ENCODE measurements at places on chromosomes 3 and 15.

GRCh38 chr3:62261736-62262135, 111.6 kb downstream of the FEZF2 start:
- DNase-seq, result no peak

DNA sequence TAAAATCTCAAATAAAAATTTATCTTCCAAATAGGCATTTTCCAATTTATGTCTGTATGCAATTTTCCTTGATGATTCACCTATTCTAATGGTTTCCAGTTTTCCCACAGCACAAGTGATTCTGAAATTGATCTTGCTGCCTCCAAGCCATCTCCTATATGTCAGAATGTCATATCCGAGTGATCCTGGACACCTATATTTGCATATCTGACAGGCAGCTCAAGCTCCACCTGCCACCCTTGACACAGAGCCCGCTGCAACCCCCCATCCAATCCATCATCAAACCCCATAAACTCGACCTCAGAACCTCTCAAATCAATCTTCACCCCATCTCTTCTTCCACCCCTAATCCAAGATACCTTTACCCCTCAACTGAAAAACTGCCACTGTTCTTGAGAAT, 579.5 kb downstream of the EPHB1 start:
- no peak for DNase-seq

DNA sequence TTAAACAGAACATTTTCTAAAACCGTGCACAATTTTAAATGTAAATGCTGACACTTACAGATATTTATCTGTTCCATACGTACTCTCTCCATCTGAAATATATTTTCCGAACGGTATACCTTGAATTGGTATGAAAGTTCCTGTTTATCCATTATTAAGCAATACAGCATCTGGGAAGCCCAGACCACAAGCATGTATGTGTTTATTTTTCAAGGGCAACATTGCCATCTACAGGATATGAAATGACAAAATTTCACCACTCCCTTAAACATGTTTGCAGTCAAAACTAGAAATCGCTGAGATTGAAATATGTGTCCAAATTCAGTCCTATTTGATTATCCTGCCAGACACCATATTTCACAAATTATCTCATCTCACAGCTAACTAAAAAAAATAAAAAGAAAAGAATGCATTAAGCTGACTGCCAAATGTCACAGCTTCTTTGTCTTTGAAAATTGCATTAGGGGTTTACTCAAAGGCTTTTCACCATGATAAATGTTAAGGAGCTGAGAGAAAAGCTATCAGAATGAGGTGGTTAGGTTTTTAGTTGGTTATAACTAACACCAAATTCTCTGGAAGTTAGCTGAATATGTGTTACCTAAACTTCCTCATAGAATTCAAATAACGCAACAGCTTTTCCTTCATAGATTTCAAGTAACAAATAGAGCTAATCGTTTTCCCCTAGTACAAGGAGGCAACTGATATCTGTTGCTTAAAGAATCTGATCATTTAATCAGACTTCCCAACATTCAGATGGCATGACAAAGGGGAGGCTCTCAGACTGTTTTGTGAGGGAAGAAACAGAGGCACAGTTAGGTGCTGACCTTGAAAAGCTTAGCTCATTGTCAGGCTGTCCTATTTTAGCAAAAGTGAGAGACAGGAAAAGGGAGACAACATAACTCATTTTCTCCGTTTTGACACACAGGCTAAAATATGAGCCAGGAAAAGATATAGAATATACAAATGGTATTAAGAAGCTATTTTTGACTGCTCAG, 533.1 kb downstream of the TBL1XR1 start:
- peak; percentile 51 for DNase-seq

- no peak for DNase-seq
Observed at GRCh38 chr3:184491011-184491576, 70.5 kb upstream of the EPHB3 start.

DNA sequence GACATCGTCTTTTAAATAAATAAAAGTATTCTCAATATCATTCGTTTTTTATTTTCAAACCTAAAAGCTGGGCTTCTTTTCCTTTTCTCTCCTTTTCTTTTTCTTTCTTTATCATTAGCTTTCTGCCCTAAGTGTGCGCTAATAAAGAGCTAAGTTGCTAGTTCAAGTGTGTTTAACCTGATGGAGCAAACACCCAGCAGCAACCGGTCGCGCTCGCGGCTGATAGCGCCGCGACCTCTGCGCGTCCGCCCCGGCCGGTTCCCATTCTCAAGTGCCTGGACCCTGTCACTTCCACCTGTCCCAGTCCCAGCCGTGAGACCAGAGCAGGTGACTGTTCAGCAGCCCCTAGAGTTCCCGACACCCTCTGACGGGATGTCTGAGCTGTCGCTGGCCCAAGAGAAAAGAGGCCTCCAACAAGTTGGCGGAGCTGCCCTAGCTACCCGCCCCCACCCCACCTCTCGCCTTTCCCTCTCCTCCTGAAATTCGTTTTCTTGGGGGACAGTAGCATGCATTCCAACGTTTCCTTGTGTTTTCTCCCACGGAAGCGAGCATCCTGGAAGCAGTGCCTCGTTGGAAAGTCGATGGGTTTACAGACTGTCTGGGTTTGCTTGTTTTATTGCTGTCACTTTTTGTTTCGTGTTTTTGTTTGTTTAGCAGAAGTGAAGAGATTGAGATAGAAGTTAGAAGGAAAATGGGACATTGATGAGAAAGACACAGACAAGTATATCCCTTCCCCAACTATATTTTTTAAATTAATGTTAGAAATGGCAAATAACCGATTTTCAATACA, 3.1 kb upstream of the MECOM start:
- DNase-seq, result no peak

GRCh38 chr3:48652923-48653715, 9.6 kb downstream of the CELSR3 start:
- DNase-seq, result no peak

DNA sequence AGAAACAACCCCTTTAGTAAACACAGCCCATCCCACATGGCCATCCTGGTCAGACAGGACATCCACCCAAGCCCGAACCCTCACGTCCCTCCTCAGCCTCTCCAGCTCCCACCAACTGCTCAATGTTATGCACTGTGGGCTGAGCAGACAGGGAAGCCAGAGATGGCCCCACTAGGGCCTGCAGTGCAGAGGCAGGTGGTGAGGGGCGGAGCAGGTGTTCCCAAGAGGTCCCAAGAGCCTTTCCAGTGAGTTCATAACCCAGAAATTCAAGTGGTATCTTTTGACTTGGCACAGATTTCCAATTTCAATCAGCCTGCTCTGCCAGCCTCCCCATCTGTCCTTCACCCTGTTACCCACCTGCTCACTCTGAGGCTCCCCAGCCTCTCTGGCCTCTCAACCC, 130.3 kb downstream of the LIPC start:
- DNase-seq, result no peak

- no peak for DNase-seq
Observed at GRCh38 chr3:37715976-37716375, 145.7 kb upstream of the CTDSPL start.
